Sigmoid colon (tissue), 7 donors: ENCODE measurements at places on chromosomes 11 and 22.
A peak's percentile ranks its signal among the peaks of the same experiment; 100 is the strongest.

- peak; percentile 85 for DNase-seq
These were observed 7.6 kb upstream of the CHKA start for GRCh38 chr11:68128682-68129327.

- peak; percentile 25 for DNase-seq
These were observed 99.2 kb upstream of the B3GAT1 start for GRCh38 chr11:134511255-134511654.

DNA sequence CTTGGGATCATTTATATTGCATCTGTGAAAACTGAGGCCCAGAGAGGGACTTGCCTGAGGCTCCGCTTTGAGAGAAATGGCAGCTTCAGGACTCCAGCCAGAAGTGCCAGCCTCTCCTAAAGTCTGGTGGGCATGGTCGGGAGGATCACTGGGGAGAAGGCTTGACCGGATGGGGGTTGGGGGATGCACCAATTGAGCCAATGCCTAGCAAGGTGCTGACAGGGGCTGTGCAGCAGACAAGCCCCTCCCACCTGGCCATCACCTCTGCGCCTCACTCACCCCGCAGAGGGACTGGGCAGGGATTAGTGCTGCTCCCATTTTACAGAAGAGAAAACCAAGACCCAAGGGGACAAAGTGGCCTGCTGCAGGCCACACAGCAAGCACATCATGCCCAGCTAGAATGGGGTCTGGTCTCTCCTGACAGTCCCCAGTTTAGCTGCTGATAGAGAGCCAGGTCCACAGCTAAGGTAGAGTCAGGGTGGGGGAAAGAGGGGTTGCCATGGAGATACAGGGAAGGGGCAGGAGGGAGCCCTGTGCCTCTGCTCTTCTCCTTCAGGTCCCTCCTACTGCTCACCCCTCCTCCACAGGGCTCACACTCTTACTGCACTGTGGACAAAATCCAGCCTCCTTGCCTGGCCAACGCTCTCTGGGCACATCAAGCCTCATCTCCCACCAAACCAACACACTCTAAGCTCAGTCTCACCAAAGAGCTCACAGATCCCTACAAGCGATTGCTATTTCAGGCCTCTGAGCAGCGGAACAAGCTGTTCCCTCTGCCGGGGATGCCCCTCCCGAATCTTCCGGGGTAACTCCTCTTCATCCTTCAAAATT is 29.5 kb downstream of the TEF start:
- peak; percentile 90 for DNase-seq

DNA sequence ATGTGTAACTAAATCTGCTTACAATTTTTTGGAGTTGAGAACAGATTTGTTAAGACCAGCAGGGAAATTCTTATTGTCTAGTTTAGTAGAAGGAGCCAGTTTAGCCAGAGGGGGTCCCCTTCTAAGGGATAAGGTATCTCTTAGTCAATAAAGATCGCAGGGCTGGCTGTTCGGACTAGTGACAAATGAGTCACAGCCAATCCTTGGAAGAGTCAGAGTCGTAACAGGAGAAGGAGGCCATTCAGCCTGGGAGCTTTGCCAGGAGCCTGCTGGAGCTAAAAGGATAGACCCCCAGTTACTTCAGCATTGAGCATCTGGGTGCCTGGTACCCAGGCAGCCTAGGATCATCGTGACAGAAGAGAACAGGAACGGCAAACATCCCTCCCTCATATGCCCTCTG is 191.6 kb upstream of the ARHGAP20 start:
- DNase-seq = no peak

DNA sequence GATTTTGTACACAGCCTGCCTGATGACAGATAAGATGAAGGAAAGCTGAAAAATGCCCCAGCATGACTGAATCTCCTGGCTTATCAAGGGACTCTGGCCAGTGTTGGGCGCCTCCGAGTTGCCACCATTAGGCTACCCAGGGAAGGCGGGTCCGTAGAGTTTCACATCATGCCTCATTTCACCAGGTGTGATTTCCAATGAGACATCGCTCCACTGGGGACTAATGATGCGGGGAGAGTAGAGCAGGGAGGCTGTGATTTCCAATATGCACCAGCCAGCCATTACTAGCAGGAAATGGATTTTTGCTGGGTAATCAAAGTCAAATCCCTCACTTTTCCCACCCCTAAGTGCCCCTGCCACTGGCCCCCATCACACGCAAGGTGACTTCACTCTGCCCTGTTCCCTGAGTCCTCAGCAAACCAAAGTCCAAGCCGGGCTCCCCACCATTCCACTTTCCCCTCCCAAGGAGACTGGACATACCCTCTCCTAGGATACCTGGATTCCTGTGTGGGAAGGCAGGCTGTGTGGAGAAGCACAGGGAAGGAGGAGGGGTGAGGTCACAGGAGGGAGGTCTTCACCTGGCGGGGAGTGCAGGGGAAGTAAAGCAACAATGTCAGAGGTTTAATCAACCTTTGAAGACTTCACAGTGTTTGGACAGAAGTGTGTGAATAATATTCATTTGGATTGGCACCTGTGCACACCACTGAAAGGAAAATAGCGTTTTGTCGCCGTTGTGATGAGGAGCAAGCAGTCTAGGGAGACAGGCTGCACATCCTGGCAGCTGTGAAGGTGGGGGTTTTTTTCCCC is 613.3 kb upstream of the CADM1 start:
- no peak for DNase-seq

DNA sequence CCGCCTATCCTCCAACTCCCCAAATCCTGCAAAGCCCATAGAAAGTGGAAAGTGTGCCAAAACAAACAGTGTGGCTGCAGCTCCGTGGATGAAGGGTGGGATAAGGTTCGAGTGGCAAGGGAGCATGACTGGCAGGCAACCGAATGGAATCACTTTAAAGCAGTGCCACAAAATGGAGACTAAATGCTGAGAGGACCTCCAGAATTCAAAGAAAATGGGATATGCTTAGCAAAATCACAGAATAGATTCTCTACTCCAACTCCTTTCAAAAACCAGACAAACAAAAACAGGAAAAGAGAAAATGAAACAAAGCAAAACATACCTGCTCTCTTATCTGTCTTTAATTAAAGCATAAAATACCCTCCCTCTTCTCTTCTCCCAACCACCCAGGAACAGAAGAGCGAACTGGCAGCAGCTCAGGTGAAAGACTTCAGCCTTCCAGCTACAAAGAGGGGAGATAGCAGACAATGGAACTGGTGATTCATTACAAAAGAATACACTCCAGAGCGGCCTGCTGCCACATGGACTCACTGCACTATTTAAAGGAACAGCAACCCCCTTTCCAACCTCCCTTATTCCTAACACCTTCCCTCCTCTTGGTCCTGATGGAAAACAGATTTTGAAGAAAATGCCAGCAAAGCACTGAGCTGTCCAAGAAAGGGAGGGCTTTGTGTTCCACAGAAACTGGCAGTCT is 118.5 kb downstream of the APOL5 start:
- peak; percentile 76 for DNase-seq

- no peak for DNase-seq
These were observed 29.1 kb upstream of the RFPL3 start for GRCh38 chr22:32328306-32329201.

GRCh38 chr11:130180896-130181294 is 21.3 kb downstream of the ST14 start:
- no peak for DNase-seq

DNA sequence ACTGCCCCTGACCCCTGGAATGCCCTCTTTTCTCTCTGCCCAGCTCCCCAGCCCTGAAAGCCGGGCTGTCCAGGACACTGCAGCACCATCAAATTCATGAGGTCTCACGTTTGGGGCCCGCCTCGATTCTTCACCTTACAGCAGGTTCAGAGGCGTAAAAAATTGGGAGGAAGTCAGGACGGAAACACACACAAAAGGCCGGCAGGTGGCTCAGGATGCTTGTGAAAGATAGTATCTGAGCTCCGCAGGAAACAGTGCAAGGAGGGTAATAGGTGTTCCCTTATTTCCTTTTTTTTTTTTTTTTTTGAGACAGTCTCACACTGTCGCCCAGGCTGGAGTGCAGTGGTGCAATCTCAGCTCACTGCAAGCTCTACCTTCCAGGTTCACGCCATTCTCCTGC is 4.1 kb downstream of the RFPL2 start:
- DNase-seq = no peak

GRCh38 chr22:43151251-43152002 is at the start of gene TSPO:
TSPO (plus strand) TSS chr22:43151559; CDS start chr22:43159239, 7,680 bp downstream.
- DNase-seq = peak; percentile 90

GRCh38 chr11:132202621-132203020 is 832.2 kb downstream of the NTM start:
- DNase-seq = no peak

- no peak for DNase-seq
These were observed 14.7 kb downstream of the TBC1D10A start for GRCh38 chr22:30312053-30312452.

DNA sequence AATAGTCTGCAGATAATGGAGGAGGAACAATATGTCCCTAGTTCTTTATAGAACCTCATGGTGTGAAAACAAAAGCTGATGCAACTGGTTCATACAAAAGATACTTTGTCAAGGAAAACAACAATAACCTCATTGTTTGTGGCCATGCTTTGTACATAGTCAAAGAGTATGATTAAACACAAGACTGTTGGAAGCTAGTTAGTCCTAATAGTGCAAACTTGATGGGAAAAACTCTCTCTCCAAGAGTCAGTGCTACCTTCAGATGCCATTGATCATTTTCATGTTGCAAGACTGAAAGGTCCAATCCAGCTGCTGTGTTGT is 20.1 kb upstream of the PLAAT2 start:
- DNase-seq = no peak

DNA sequence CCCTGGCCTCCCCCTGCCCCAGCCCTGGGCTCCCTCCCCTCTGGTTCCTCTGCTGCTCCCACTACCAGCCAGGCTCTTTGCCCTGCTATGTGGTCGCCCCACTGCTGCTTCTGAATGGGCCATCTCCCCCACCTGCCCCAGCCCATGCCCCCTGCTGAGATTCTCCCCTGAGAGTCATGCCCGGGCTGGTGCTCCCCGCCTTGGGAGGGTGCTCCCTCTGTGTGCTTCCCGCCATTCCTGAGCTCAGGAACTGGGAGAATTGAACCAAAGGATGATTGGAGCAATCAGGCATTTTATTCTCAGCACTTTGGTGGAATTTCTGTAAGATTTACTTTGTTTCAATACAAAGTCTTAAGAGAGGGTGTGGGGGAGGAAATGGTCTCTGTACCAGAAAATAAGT is 6.8 kb downstream of the APOBEC3D start:
- no peak for DNase-seq

- DNase-seq = no peak
These were observed 929.9 kb downstream of the NTM start for GRCh38 chr11:132300283-132300682.

DNA sequence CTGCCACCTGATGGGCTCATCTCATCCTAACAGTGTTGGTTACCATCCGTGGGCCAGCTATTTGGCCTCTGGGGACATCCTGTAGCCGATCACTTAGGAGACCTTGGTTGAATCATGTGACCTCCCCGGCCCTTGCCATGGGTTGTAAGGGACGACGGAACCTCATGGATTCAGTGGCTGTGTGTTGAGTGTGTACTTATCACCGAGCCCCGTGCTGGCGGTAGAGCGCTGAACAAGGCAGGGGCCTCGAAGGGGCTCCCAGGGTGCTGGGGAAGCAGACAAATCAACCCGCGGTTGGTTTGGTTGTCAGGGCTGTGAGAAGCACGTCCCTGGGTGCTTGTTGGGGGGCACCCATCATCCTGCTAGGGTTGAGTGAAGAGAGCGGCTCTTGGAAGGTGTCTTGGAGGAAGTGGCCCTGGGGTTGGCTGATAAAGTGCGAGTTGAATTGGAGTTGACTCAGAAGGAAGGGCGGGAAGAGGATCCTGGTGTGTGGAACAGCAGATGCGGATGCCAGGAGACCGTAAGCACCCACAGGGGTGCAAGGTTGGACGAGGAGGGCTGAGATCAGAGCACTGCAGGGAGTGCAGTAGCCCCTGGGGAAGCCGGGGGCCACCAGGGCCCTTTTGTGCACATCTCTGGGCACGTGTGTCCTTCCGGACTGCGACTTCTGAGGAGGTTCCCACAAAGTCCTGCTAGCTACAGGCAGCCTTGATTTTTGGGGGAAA is 53.6 kb downstream of the MPPED1 start:
- DNase-seq = no peak

GRCh38 chr11:94586978-94587377 is 19.8 kb downstream of the PIWIL4 start:
- DNase-seq = no peak

DNA sequence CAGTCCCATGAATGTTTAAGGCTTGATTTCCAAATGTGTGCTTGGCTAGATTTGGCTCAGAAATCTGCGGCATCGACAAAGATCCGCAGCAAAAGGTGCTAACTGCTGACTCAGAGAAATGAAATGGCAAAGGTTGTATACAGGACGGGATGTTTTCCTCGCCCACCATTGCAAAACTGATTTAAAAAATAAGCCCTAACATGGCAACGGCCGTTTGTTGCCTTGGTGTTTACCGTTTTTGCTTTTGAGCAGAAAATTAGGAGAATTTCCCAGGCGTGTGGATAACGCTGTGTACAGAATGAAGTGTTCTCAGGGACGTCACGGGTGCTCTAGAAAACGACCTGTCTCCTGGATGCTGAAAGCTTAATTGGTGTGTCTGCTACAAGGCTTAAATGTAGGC is 70.2 kb downstream of the ARHGAP8 start:
- peak; percentile 9 for DNase-seq

DNA sequence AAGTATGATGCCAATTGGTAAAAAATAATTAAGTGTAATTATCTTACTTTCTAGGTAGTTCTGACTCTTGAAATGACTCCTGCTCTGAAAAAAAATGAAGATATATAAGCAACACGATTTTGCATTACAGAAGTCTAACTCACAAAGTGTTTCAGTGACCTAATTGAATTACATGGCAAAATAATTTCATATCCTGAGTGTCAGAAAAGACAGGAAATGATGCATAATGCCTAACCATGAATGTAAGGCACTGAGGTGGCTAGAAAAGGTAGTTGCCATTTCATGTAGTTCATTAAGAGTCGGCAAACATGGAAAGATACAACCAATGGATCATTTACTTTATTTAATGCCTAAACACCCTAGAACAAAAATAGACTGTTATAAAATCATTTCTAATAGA is 113.5 kb downstream of the GUCY1A2 start:
- no peak for DNase-seq

- no peak for DNase-seq
These were observed 216.4 kb downstream of the GRM5 start for GRCh38 chr11:88849368-88849767.

DNA sequence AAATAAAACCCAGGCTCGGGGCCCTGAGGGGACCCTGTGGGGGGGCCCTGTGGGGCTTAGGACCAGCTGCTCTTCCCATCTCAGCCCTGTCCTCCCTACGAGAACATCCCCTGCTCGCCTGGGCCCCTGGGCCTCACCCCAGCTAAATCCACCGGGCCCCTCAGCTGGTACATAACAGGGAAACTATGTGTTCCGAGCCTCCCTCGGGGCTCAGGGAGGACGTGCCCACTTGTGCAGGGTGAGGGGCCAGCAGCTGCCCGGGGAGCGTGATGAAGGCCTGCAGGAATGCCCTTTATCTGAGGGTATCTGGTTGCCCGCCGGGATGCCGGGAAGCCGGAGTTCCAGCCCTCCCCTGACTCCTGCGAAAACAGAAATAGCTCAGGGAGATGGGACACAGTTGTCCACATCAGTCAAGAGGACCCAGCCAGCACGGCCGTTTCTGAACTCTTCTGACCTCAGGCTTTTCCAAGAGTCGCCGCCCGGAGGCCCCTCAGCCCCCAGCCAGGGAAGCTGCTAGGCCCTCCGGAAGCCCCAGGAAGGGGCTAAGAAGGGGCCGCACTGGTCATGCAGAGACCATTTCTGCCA is 20.6 kb downstream of the MRPL23 start:
- DNase-seq = peak; percentile 10

GRCh38 chr11:100966366-100966765 is 163.2 kb downstream of the PGR start:
- no peak for DNase-seq
